Right lobe of liver (tissue), 6 donors: ENCODE measurements at places on chromosomes 1 and 21. TPM values are rescaled to one million over a fixed set of nuclear protein-coding genes. Genes with fewer than 3 reads are reported as not detected.

B3GALT5 gene
- 0.20 TPM for total RNA-seq

KRTAP21-3 gene
- total RNA-seq: not detected

ADGRB2 gene
- total RNA-seq: 0.06 TPM

CYP2J2 gene
- total RNA-seq: 71.3 TPM

WNT9A gene
- total RNA-seq: 0.09 TPM

WLS gene
- 21.6 TPM for total RNA-seq

SH2D1B gene
- total RNA-seq: not detected
